ENCODE measurements at places on chromosomes 2 and 18.

DNA sequence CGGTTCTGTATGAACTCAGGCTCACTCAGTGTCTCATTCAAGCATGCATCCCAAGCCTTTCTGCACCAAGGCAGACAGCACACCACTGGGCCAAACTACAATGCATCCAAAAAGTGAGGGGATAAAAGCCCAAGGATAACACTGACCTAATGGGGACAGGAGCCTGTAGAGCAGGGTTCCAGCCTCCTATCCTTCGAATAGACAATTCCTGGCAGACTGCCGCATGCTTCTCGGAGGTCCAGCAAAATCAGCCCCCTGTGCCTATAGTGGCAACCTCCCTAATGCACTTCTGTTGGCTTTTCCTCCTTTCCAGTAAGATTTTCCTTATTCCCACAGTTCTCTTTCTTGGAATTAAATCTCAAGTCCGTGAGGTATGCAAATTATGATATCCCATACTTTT lies 44.8 kb upstream of the CAVIN2 start:
- no peak for DNase-seq

DNA sequence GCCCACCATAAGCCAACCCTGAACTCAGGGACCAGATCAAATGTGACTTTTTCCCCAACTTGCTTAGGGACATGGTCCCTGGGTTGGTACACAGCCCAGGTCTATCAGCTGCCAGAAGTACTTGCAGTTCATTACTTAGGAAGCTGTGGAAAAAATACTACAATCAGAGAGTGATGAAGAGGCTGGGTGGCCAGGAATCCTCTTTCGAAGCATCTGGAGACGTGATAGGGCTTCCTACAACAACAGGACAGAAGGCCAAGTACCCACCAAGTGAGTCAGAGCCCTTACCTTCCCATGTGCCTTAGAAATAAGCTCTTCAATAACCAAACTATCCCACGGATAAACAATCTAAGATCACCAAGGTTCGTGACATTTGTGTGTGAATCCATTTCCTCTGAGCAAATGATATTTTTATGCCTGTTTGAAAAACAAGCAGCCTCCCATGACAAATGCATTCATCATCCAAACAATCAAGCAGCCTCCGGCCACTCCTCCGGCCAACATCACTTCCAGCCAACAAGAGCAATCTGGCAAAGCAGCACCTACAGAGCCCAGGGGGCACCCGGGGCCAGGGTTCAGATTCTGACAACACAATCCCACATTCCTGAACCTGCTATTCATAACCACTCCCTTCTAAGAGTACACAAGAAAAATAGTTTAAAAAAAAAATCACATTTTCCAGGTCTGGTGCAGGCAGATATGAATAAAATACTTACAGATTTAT lies 26.4 kb downstream of the TBC1D8 start:
- DNase-seq = peak; percentile 89

DNA sequence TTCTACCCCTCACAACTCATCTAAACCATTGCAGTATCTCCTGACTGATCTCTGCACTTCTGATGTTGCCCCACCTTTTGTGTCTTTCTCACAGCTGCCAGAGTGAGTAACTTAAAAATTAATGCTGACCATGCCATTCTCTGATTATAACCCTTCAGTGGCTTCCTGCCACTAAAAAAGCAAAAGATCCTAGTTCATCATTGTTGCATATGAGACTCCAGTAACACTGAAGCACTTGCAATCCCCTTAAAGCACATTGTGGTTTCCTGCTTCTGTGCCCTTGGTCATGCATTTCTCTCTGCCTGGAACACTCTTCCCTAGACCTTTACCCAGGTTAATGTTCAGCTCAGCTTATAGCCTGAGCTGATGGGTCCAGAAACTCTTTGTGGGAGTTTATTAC lies 95.1 kb upstream of the WDSUB1 start:
- DNase-seq = no peak

- no peak for DNase-seq
These were observed 6.0 kb upstream of the ALPI start for GRCh38 chr2:232449964-232450363.

DNA sequence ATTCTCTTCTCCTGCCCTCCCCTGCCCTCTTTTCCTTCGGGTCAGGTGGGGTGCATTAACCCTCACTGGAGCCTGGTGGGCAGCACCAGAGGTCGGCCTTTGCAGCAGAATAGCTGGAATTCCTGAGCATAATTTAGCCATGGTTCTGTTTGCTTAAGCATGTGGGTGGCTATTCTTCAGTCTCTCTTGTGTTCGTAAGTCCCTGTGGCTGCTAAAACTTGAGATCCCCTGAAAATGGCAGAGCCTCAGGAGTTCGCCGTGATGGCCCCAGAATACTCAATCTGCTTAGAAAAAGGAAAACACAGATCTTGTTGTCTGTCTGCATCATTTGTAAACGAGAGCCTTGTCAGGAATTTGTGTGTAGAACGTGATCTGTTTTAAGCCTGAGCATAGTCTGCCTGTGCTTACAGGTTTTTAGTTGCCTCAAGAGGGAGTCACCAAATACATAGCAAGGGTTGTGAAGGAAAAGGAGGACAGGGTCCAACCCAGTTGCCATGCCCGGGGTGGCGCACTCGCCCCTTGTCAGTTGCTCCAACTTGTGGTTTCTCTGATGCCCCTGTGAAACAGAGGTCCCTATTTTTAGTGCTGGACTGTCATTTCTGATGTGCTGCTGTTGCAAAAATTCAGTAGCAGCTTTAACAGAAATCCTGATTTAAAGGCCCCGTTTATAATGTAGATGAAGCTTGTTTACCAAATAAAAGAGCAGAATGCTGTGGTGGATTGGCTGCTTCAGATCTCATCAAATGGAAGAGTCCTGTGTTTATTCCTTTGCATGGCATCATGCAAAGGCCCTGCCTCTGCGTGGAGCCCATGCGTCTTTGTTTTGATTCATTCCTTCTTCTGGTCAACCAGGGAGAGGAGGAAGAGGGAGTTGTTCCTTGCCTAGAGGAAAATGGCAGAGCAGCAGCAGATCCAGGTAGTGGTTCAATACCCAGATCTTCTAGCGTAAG lies 74.8 kb downstream of the WDSUB1 start:
- no peak for DNase-seq

DNA sequence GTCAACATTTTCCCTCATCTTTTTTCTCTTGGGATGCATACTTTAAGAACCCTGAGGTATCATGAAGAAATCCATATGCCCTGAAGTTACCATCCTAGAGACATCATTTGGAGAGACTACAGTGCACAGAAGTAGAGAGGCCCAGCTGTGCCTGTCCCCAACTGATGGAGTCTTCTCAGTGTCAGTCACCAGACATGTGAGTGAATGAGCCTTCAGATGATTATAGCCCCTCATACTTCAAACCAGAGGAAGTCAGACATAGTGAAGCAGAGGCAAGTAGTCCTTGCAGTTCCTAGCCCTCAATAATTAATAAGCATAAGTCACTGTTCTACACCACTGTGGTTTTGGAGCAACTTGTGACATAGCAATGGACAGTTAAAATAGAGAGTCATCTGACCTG lies 194.4 kb upstream of the ITGA4 start:
- DNase-seq = no peak

- no peak for DNase-seq
These were observed 38.1 kb downstream of the RALB start for GRCh38 chr2:120290737-120291136.

GRCh38 chr2:212423089-212423488 lies 115.5 kb downstream of the ERBB4 start:
- DNase-seq = no peak

DNA sequence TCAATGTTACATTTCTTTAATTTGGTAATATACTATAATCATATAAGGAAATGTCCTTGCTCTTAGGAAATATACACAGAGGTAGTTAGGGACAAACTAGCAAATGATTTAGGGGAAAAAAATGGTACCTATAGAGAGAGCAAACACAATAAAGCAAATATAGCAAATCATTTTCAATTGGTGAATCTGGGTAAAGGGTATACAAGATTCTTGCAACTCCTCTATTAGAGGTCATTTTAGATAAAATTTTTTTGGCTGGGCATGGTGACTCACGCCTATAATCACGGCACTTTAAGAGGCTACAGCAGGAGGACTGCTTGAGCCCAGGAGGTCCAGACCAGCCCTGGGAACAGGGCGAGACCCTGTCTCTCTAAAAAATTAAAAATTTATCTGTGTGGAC lies 44.4 kb downstream of the STRN start:
- no peak for DNase-seq

- DNase-seq = no peak
These were observed 142.6 kb downstream of the MEIS1 start for GRCh38 chr2:66577321-66578053.

DNA sequence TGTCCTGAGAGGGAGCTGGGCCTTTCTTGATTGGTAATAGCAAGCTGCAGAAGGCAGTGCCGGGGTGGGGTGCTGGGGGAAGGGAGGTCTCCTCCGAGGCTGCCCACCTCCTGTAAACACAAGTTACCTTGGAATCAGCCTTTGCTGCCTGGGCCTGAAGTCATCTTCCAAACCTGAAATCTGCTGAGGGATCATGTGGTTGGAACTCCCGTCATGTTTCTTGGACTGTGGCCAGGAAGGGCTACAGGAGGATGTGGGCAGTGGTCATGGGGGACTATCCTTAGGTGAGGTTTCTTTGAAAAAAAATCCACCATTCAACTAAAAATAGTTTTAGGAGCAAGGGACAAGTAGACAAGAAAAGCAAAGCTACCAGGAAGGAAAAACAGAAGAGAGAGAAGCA lies 74.2 kb downstream of the CDK15 start:
- no peak for DNase-seq

GRCh38 chr2:55408098-55408882 lies 11.4 kb downstream of the CCDC88A start:
- DNase-seq = no peak

DNA sequence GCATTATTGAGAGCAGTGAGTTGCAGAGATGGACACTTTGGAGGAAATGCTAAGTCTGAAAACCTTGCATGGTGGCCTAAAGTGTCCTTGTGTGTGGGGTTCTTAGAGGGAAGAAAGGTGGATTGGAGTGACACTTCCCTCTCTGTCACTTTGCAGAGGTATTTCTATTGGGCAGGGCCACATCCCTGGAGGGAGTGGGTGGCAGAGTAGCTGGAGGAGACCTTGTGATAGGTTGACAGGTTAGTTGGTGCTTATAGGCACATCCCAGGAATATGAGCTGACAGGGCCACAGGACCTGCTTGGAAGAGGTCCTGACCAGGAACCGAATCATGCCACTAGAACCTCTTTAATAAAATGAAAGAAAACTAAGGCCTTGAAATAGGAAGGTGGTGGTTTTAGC lies 972 bp upstream of the IGFBP5 start:
- DNase-seq = no peak

GRCh38 chr2:31413025-31413424 lies 1.5 kb downstream of the XDH start:
- no peak for DNase-seq

GRCh38 chr18:38445804-38446145 lies 880.2 kb upstream of the CELF4 start:
- DNase-seq = no peak

- peak; percentile 67 for DNase-seq
These were observed 14.7 kb downstream of the SMARCAL1 start for GRCh38 chr2:216426938-216427337.

- DNase-seq = no peak
These were observed 74.7 kb downstream of the SDC1 start for GRCh38 chr2:20150110-20150706.

GRCh38 chr18:44630118-44630517 lies 50.6 kb upstream of the SETBP1 start:
- no peak for DNase-seq

DNA sequence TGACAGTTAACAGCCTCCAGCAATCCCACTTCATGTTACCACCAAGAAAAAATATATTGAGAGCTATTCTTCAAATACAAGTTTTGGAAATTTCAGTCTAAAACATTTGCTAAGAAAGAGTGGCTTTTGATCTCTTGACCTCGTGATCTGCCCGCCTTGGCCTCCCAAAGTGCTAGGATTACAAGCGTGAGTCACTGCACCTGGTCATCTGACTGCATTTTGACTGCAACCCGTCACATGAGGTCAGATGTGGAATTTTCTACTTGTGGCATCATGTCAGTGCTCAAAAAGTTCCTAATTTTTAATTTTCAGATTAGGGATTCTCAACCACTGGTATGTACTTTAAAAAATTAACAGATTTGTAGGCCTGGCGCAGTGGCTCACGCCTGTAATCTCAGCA lies 9.1 kb upstream of the CLK1 start:
- no peak for DNase-seq

- DNase-seq = no peak
These were observed 221.0 kb downstream of the SLC8A1 start for GRCh38 chr2:40230707-40231432.
